Lower leg skin (tissue), 4 donors: ENCODE measurements at places on chromosomes 3 and 15.

GRCh38 chr15:62565634-62566026, 400.5 kb upstream of the C2CD4B start:
- DNase-seq: no peak

- DNase-seq: peak; percentile 90
These were observed 635 bp downstream of the CD276 start for GRCh38 chr15:73684581-73685455.

- no peak for DNase-seq
These were observed 66.8 kb upstream of the FOXP1 start for GRCh38 chr3:71650372-71650771.

DNA sequence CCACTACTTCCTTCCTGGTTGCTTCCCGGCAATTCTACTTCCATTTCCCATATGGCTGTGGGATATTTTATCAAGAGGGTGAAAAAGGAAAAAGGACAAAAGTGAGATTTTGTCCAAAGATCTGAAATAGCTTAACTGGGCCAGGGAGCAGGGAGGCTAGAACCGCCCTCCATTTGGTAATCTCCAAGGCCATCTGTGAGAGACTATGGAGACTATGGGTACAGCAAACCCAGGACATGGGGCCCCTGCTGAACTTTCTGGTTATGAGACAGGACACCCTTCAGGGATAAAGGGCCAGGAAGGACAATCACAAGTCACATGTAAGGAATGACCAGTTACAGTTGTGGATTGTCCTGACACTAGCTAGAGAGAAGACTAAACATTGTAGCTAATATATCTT, 24.3 kb downstream of the ZSCAN2 start:
- no peak for DNase-seq

GRCh38 chr3:64848822-64849221, 161.0 kb upstream of the ADAMTS9 start:
- DNase-seq: no peak

DNA sequence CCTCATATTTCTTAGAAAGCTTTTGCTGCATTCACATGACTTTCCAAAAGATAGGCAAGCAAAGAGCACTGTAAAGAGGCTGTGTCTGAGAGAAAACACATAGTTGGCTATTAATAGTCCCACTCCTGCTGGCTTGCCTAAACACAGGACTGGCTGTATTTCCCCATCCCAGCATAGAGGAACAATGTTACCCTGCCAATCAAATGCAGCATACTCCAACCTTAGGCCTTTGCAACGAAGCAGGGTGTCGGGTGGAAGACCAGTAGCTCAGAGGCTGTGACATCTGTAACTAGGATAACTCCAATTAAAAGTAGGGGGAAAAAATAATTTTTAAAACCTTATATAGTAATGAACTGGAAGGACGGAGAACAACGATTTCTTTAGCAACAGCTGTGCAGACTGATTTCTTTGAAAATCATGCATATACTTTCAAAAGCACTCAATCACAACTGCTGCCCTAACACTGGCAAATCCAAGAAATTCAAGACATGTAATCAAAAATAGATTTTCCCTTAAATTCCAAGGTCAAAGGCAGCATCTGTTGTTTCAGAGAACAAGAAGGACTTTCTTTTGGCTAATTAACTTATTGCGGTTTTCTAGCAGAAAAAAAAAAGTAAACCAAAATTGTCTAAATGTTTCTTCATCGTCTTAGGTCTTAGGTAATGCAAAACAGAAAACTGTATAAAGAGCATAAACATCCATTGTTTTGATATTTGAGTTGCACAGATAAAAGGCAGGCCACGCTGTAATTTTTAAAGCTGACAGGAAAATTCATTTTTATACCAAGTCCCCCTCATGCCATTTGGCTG, 139.3 kb downstream of the TNIK start:
- no peak for DNase-seq

DNA sequence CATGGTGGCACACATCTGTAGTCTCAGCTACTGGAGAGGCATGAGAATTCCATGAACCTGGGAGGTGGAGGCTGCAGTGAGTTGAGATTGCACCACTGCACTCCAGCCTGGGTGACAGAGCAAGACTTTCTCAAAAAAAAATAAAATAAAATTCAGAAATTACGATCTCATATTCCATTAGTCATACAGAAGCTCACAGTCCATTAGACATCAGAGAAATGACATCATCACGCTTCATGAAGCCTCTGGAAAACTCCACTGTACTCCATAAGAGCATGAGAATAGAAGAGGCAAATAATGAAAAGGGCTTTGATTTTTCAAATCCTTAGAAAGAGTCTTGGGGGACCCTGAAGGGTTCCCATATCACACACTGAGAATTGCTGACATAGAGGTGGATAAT, 145.0 kb upstream of the MITF start:
- DNase-seq: no peak

DNA sequence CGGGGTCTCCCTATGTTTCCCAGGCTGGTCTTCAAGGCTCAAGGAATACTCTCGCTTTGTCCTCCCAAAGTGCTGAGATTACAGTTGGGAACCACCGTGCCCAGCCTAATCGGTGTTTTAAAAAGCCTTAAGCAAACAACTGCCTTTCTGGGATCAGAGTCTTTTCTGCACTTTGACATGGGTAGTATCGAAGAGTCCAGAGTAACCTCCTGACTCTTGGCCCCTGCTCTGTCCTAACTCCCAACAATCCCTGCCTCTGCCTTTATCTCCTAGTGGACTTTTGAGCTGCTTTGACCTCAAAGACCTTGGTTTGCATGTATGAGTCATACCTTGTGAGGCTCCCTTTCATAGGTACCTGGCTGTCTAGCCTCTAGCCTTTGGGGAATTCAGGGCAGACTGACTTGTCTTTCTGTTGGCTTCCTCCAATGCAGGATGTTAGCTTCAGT, 21.0 kb upstream of the HACD2 start:
- no peak for DNase-seq

DNA sequence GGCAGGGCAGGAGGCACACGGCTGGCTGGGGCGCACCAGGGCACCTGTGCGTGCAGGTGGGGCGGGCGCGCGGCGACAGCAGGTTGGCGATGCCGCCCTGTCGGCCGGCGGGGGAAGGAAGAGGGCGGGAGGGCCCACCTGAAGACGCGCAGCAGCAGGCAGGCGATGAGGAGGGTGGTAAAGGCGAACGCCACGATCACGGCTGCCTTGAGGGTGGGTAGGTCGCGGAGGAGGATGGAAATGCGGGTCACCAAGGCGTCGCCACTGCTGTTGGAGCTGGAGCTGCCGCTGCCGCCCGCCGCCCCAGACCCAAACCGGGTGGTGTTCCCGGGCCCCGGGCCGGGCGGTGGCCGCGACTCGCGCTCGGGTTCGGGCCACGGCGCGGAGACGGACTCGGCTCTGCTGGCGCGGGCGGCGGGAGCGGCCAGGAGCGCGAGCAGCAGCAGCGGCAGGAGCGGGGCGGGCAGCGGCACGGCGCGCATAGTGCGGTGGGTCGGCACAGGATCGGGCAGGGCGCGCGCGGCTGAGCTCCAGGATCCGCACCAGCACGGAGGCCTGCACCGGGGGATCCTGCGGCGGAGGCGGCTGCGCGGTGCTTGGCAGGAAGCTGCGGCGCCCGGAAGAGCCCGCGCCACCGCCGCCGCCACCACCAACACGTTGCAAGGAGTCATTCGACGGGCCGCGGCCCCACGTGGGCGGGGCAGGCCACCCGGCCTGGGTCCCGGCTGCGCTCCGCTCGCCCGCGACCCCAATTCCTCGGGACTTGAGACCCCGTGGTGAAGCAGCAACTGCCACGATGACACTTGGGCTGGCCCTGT, at the start of gene FAM174B:
TSS of gene FAM174B (minus strand) at position 598 of the 818 bp plus-strand sequence.
- no peak for DNase-seq

DNA sequence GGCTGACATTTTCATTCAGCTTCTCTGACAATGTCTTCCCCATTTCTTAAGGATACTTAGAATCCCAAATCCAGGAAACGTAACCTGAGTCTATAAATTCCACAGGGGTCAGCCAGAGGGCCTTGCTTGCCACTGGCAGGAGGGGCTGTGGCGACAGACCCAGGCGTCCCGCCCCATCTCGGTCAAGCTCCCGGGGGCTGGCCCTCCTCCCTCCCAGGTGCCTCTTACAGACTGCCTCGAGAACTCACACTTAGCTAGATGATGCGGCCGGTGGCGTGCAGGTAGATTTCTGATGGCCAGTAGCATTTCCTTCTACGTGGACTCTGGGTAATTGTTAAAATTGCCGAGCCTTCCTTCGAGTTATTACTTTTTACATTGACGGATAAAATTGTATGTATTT, 172.5 kb downstream of the NSMCE3 start:
- DNase-seq: no peak

- no peak for DNase-seq
These were observed 43.7 kb downstream of the PLXNA1 start for GRCh38 chr3:127026661-127027060.

DNA sequence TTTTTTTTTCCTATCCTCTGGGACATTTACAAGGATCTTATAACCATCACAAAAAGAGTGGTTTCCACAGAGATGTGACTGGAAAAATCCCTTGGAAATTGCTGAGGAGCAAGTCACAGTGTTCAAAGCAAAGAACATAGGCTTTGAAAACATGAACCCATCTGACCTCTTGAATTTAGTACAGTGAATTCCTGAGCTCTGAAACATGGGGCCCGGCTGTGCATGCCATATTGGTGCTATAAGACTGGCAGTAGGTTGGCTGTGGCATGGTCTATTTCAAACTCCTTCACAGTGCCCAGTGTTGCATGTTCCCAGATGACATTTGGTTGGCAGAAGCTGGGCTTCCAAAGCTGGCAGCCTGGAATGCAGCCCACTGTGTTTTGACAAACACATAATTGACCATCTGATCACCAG, 202.2 kb downstream of the TIGIT start:
- no peak for DNase-seq

DNA sequence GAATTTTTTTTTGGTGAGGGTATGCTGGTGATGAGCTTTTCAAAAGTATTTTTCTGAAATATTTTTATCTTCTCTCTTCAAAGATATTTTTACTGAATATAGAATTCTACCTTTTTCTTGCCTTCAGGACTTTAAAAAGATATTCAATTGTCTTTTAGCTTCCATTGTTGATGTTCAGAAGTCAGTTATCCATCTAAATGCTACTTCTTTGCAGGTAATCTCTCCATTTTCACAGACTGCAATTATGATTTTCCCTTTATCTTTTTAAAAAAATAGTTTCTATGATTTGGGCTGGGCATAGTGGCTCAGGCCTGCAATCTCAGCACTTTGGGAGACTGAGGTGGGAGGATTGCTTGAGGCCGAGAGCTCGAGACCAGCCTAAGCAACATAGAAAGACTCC, 222.4 kb downstream of the IL20RB start:
- no peak for DNase-seq

GRCh38 chr15:72827226-72827625, 43.7 kb upstream of the ADPGK start:
- no peak for DNase-seq

DNA sequence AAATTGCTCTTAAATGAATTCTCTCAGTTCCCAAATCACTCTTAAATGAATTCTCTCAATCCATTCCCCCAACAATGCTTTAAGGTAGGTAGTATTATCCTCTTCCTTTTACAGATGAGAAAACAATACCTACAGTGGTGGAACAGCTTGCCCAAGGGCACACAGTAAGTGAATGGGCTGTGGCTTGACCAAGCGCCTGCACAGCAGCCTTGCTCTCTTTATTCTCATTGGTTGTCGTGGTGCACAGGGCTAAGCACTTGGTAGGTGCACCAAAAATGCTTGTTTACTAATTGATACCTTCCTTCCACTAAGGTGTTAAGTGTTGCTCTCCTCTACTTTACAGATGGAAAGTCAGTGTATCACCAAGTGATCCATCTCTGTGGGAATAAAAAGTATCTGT, 43.3 kb downstream of the FAM43A start:
- DNase-seq: no peak

- DNase-seq: no peak
These were observed 97.8 kb downstream of the NUP210 start for GRCh38 chr3:13322324-13322723.

- no peak for DNase-seq
These were observed 118.0 kb upstream of the SLC24A5 start for GRCh38 chr15:48002767-48003166.

GRCh38 chr3:115922681-115923347, 299.5 kb downstream of the GAP43 start:
- no peak for DNase-seq

DNA sequence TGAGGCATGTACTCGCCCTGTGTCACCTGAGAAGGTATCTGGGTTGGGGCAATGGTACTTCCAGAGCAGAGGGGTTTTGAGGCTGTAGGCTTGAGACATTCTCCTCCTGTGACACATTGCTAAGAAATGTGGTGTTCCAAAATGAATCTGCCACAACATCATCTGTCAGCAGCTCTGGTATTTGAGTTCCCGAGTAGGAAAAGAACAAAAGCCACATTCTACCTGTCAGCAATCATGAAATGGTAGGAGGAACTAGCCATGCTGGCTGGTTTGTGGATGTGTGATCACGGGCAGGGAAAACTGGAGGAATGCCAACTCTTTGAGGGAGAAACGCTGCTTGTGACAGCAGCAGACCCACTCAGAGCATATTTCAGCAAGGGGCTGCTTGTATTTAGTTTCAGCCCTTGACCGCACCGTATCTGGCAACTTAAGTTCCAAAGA, 579.4 kb upstream of the TBL1XR1 start:
- DNase-seq: no peak

- no peak for DNase-seq
These were observed 124.6 kb upstream of the SGO1 start for GRCh38 chr3:20310629-20311028.

- no peak for DNase-seq
These were observed 43.4 kb downstream of the GPR160 start for GRCh38 chr3:170081079-170081741.

- DNase-seq: no peak
These were observed 420.2 kb downstream of the FOXP1 start for GRCh38 chr3:71163198-71163918.

DNA sequence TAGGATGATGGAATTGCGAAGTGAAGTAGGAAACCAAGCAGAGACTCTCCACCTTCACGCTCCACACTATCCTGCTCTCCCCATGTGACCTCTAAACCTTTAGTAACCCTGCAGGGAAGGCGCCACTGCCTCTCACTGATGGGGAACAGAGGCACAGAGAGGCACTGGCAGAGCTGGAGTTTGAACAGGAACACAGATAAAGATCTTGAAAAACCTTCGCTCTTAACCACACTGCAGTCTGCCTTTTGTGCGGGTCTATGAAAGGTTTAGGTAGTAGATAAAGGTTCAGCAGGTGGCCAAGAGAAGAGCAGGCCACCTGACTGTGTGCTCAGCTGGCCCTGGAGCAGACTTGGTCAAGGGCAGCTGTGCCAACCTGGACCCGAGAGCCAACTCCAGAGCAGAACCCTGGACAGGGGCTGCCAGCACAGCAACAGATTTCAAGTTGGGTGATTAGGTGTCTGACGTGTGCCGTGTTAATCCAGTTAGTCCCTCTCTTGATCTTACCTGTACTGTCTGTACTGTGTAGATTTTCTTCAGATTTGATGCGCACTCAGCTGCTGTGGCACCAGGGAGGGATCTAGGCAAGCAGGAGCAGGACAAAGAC, 15.2 kb downstream of the EIF4E3 start:
- DNase-seq: no peak
